ENCODE measurements at places on chromosomes 12 and 14.
A peak's percentile ranks its signal among the peaks of the same experiment; 100 is the strongest.

DNA sequence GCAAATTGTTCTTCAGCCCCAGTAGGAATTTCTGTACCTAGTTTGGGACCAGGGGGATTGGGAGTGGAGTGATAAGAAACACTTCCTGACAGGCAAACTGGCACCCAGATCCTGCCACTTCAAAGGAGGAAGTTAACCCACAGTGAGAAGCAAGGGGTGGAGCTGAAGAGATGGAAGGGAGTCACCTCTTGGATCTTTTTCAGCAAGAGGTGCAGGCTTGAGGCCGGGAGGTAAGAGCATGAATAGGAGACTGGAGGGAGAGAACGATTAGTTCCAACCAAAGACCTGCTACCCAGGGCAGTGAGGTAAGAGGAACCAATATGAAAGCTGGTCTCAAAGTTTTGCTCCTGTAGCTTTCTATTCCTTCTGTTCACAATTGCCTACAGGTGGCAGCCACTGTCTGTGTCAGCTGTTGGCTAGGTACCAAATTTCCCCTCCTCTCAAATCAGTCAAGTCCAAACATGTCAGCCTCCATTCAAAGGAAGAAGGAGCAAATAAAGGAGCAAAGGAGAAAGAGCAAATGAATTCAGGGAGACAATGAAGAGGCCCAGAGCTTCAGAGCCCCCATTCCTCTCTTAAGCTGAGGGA is 14.9 kb upstream of the TAC3 start:
- DNase-seq: no peak

DNA sequence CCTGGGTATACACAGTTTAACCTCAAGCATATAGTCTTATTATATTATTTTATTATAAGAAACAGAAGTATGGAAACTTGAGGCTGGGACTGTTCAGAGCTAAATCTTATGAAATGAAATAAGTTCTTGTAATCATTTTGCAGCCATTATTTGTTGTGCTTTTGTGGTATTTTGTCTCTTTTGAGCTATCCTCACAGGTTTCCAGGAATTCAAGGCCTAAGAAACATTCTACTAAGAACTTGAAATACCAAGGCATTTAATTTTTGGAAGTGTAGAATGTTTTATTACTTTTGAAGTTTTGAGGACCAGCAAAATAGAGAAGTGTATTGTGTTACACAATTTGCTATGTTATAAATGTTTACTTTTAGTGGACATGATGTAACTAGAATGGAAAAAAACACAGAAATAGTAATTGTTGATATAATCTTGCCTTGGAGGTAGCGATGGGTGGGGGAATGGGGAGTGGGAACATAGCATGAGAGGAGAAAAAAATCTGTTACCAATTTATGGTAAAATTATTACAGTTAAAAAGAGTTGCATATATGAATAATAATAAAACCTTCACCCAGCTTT is 81.7 kb downstream of the CRADD start:
- DNase-seq: no peak

DNA sequence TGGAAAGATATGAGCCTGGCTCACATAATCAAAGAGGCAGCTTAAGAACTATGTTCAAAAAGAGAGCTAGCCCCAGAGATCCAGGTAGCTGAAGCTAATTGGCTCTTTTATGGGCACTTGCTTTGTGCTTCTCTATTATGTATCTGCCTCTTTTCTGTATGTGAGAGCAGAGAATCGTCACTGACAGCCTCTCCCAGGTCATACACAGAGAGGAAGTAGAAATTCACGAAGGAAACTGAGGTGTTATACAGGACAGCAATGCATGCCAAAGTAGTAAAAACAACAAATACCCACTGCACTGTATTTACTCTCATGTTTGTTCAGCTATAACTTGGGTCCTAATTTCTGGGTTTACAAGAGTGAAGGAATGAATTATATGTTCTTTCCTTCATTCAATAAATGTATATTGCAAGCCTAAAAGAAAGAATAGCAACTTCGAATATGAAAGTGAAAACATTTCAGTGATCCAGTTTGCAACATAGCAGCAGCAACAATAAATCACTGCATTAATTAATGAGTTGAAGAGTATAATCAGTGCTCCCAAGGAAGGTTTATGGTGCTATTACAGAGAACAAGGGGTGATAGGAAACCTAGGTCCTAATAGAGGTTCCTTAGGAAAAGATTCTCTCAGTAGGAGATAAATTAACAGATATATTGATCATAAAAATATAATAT is 47.1 kb upstream of the ATXN7L3B start:
- DNase-seq: no peak

DNA sequence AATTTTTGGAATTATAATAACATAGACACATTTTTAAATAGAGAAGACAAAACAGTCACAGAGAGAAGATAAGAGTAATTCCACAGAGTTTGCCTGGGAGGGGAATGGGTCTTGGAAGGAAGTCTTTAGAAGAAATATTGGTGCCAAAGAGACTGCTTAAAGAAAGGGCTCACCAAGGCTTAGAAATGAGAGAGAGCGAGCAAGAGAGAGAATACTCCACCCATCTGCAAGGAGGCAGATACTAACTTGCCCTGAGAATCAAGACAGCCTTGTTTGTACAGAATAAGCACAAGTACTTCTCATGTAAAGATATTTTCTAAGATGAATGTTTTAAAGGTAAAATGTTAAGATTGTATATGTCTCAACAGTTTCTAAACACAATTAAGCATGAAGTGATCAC is 165.5 kb downstream of the SLC38A4 start:
- DNase-seq: no peak

GRCh38 chr14:105413544-105413886 is 6.1 kb upstream of the MTA1 start:
- DNase-seq: no peak

GRCh38 chr14:65790172-65790815 is 377.8 kb downstream of the FUT8 start:
- no peak for DNase-seq

- DNase-seq: no peak
Observed at GRCh38 chr12:102009796-102010195, 52.0 kb downstream of the WASHC3 start.

GRCh38 chr12:124365726-124366430 is 71.0 kb downstream of the RFLNA start:
- no peak for DNase-seq

- DNase-seq: no peak
Observed at GRCh38 chr14:90407230-90407629, 10.4 kb downstream of the CALM1 start.

GRCh38 chr14:103232831-103233319 is 101.2 kb upstream of the EIF5 start:
- no peak for DNase-seq

GRCh38 chr12:116441292-116441691 is 117.9 kb upstream of the MAP1LC3B2 start:
- no peak for DNase-seq

- peak; percentile 26 for DNase-seq
Observed at GRCh38 chr14:75711105-75711795, 50.2 kb downstream of the TTLL5 start.

DNA sequence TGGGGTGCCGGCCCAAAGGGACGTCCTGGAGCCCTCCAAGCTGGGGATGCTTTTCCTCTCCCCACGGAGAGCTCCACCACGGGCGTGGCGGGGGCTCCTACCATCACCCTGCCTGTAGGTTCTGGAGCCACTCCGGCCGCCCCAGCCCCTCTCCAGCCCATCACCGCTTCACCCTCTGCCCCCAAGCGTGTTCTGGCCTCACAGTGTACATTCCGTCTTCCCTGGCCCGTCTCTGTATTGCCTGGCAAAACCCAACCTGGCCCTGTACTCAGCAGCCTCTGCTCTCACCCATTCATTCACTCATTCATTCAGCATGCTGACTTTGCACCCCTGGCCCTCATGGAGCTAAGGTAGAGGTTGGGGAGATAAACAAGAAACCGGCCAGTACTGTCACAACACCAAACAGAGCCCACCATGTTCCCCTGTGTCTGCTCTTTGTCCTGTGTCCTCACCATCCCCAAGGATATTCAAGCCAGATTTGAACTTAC is 20.3 kb downstream of the SLC25A29 start:
- DNase-seq: no peak

DNA sequence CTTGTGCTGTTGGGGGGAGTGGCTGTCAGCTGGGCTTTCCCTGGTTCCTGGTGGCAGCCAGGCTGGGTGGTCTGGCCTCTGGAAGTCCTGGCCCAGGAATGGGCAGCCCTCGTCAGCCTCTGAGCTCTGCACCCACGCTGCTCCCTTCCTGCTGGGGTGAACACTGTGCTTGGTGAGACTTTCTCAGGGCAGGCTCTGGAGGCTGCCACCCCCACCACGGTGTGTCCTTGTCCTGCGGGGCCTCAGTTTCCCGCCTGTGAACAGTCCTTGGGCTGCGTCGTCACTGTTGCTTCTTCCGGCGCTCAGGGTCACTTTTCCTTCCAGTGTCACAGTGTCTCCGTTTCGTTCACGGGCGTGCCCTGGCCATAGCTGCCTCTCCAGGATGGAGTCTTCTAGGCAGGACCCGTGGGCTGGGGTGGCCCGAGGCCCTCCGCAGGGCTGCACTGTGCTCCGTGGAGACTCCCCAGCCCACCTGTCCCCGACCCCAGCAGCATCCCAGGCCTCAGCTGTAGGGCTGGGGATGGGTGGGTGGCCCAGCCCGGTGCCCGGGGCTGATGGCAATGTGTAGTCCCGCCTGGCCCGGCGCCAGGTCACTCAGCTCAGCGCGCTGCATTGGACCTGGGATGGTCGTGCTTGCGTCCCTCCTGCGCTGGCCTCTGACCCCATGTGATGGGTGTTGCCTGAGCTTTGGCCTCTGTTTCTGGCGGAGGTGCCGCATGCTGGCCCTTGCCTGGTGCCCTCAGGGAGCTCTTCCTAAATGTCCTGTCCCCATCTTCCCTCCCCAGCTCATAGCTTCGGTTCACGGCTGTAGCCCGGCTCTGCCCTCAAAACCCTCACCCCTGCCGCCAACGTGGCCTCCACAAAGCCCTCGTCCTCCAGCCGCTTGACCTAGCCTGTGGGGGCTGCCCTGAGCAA is 6.8 kb downstream of the KIF26A start:
- no peak for DNase-seq

DNA sequence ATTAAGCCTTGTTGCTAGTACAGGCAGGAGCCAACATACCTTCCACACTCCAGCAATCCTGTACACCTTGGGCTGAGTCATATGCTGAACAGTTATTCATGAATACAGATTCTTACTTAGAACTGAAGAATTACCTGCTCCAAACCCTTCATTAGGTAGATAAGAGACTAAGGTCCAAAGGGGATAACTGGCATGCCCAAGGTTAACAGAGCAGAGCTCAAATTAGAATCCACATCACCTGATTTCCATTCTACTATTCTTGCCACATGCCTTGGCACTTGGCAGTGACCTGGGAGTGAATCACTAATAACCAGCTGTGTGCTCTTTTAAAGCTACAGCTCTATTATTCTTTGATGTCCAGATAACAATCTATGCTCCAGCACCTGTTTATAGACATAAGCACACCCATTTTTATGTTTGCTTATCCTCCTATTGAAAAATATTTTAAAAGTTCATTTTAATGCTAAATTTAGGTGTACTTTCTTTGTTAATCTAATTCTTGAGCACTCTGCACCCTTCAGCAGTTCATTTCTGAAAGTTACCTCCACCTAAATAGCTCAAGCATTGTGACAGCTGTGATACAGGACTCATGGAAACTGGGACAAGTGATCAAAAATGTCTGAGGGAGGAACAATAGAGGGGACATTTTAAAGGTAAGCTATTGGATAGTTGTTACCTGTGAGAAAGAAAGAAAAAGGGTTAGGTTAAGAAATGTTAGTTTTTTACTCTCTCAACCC is 19.4 kb downstream of the LPCAT3 start:
- no peak for DNase-seq

DNA sequence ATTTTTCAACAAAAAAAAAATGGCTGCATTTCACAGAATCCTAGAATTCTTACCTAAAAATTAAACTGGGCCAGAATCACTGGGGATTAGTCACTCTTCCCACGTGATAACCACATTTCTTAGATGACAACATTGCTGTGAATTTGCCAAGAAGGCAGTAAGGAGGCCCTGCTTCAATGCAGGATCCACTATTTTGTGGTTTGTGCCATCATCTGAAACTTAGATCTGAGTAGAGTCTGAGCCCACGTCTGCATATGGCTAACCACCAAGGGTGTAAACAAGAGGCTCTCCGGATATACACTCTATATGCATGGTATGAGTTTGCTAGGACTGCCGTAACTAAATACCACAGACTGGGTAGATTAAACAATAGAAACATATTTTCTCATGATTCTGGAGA is 24.4 kb upstream of the TBX5 start:
- DNase-seq: no peak

GRCh38 chr14:55458800-55459515 is 18.5 kb upstream of the TBPL2 start:
- no peak for DNase-seq

DNA sequence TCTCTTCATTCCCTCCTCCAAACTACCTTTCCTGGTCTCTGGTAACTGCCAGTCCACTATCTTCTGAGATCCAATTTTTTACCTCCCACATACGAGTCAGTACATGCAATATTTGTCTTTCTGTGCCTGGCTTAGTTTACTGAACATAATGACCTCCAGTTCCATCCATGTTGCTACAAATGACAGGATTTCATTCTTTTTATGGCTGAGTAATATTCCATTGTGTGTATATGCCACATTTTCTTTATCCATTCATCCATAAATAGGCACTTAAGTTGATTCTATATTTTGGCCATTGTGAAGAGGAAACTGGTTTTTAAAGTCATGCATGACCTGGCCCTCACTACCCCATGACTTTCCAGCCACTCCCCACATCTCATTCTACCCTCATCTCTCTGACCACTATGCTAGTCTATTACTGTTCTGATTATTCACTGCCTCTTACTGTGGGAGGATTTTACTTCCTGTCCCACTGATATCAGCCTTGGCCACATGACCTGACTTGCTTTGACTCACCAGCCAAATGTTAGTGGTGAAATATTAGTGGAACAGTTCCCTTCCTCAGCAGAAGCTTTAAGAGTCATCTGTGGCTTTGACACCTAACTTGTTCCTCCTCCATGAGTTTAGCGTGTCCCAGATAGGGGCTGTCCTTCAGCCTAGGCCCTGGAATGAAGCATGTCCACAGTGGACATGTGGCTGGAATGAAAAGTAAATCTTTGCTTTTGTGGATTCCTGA is 52.2 kb downstream of the GOLGA5 start:
- DNase-seq: peak; percentile 59

DNA sequence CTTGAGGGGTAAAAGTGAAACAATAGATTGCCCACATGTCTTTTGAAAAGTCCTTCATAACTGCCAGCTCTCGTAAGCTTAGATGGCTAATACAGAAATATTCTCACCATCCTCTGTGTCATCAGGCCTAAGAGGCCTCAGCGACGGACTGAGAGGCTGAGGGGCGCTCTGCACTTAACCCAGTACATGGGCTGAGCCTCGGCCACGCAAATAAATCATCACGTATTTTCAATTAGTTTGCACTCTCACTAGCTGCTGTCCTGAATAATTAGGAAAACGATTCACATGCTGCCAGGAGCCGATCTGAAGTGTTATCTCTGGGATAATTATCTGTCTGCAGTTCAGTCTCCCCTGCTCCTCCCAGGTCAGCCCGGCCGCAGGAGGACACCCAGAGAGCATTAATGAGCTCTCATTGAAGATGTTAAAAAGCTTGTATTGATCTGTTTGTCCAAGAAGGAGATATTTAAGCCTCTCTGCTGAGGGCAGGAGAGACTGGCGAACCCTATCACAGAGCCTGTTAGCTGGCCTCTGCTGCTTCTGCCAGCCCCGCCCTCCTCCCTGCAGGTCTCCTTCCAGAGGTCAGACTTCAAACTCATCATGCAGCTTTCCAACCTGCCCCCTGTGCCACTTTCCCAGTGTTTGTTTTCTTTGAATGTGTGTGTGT is 1051.3 kb downstream of the VRK1 start:
- no peak for DNase-seq

- DNase-seq: no peak
Observed at GRCh38 chr14:24673534-24674203, 39.7 kb upstream of the GZMB start.

GRCh38 chr12:25617991-25618390 is 64.9 kb upstream of the LMNTD1 start:
- no peak for DNase-seq

All from hepatic stellate cell (primary cell).